ENCODE measurements at places on chromosomes 6 and 20. TPM values are rescaled to one million over a fixed set of nuclear protein-coding genes. Genes with fewer than 3 reads are reported as not detected.

Gene GLO1
- total RNA-seq, result 84.7 TPM

DNA sequence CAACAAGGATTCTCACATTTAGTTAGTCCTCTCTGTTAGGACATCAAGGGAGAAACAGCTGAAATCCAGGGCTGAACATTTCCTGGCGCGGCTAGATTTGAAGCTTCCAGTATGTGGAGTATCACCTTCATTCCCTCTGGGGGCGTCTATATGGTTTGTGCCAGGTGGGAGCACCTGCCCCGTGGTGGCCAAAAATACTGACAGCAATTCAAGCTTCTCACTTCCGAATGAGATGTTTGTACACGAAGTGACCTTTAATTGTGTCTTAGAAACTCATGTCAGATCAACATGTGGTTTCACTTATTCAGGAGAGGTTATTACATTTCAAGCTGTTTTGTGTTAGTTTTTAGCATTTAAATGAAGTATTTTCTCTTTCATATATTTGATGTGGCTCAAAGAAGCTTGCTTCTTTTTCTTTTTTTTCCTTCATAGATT is 67.3 kb upstream of the ZNF217 start:
- DNase-seq, result no peak

Gene CCHCR1
- total RNA-seq, result 31.8 TPM

GRCh38 chr20:13313201-13313600 is 92.1 kb downstream of the ISM1 start:
- DNase-seq, result no peak

DNA sequence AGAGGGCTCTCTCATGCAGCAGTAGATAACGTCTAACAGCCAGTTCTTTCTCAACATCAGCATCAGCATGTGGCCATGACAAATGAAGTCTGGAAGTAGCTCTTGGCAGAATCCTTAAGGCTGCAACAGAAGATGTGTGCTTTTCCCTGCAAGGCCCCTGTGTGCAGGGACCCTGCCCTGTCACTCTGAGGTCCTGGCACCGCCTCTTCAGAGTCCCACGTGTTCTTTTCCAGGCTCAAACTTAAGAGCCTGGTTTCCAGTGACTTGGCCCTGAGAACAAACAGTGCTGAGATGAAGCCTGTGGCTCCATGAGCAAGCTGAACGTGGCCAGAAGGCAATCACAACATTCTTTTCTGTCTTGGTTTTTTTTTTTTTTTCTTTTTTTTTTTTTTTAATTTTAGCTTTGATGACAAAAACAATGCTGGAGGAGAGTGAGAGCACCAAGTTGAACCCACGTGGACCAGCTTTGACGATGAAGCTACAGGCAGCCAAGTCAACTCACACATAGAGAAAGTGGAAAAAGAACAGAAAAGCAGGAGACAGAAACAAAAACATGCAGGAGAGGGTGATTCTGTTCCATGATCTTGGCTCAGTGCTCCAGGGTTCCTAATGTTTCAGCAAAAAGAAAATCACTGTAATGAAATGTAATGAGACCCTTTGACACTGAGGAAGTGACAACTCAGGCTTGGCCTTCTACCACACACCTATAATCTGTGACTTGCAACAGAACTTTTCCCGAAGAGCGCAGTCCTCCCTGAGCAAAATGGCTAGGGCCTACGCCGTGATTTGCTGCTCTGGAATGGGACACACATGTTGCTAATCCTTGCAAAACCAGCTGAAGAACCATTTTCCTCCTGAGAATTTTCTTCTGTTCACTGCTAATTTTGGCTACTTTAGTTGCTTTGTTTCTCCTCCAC is 86.1 kb downstream of the FOXC1 start:
- no peak for DNase-seq

GRCh38 chr6:84709121-84709520 is 55.3 kb downstream of the TBX18 start:
- peak; percentile 3 for DNase-seq

GRCh38 chr6:106637717-106638341 is 8.5 kb downstream of the QRSL1 start:
- DNase-seq, result no peak
